ENCODE measurements at places on chromosomes 1 and 21.

GRCh38 chr1:151985768-151986167 lies 7.9 kb downstream of the S100A10 start:
- DNase-seq: no peak

DNA sequence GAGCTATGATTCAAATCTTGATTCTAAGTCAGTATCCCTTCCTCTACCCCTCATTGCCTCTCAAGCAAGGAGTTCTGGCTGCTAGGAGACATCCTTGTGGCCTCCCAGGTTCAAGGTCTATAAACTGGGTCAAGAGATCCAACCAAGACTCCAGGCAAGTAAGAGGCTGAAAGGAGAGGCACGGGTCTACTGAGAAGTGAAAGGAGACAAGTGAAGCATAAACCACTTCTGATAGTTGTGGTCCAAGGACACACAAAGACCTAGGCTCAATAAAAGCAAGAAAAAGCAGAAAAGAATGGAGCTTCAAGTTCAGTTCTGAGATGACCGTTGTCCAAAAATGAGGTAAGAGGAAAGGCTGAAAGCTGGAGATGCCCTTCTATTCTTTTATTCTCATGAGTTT lies 17.8 kb upstream of the PPP2R5A start:
- DNase-seq: no peak

DNA sequence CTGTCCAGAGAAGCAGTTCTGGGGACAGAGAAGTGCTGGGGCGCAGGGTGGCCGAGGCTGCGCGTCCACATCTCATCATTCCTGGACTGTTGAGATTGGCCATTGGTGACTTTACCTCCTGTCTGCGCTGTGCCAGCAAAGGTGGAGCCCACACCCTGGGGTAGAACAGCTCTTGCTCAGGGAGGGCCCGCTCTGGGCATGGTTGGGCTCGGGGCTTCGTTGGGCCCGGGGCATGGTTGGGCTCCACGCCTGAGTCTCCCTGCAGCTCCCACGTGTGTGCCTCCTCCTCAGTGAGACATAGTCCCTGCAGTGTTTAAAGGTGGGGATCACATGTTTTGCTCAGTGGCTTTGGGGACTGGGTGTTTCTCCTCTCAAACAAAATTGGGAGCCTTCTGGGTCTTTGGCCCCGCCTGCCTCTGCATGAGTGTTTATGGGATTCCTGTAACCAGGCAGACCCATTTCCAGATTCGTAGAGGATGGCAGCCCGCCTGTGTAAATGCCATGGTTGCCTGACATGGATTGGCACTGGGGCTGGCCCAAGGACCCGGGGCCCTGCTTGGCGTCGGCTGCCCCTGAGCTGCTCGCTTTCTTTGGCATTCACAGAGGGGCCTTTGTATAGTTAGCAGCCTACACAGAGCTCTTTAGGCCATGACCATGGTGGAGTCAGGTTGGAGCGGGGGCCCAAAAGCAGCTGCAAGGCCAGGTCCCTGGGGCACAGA lies 104.6 kb downstream of the TLR5 start:
- DNase-seq: no peak

DNA sequence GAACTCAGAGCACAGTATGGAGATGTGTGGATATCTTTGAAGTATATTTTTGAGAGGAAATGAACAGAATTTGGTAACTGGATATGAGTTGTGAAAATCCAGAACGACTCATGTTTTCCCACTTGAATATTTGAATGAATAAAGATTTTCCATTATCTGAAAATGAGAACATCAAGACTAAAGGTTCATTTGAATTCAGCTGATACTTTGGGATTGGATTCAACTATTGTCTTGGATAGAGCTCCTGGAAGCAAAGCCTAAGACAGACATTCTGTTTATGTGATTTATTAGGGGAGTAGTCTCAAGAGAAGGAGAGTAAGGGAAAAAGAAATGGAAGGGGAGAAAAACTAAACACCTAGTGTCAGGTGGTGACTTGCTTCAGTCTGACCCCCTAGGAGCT lies 256.0 kb upstream of the LYPLAL1 start:
- no peak for DNase-seq

DNA sequence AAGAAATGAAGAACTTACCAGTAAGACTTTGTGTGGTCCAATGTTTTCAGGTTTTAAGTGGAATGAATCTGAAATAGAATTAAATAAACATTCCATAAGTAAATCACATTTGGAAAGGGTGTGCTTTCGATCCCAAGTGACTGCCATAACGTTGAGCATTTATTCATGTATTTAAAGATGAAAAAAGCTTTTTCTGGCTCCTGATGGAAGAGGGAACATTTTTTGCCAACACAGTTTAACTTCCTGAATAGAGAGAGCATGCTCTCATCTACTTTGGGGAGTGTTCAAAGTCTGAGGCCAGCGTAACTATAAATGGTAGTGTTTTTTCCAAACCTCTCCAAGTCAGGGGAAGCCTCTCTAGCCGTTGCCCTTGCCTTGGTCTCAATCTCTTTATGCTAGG lies 55.8 kb downstream of the GNG12 start:
- DNase-seq: no peak

DNA sequence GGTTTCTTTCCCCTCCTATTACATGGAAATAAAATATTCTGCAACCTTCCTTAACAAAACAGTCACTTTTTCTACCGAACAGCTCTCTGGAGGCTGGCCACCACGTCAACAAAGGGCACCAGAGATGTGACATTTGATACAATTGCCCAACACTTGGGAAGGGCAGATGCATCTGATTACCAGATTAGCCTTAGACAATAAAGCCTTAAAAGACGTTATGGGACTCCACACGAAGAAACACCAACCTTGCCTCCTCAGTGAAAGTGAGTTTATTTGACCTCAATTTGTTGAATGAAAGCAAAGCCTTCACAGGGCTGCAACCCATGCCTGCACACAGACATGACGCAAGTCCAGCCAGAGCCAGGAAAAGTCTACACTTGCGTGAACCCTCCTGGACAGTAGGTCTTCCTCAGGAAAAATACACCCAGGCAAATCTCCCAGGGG lies 136.1 kb downstream of the TGFBR3 start:
- no peak for DNase-seq

DNA sequence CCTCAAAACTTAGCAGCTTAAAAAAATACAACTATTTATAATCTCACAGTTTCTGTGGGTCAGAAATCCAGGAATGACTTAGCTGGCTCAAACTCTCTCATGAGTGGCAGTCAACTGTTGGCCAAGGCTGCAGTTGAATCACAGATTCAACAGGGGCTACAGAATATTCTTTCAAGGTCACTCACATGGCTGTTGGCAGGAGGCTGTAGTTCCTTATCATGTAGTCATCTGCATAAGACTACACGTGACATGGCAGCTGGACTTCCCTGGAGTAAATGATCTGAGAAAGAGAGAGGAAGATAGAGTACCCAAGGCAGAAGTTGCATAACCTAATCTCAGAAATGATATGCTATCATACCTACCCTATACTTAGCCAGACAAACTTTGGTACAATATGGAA lies 75.2 kb upstream of the TSPAN2 start:
- DNase-seq: no peak

- DNase-seq: no peak
Observed at GRCh38 chr1:98949166-98949565, 55.5 kb downstream of the PLPPR5 start.

DNA sequence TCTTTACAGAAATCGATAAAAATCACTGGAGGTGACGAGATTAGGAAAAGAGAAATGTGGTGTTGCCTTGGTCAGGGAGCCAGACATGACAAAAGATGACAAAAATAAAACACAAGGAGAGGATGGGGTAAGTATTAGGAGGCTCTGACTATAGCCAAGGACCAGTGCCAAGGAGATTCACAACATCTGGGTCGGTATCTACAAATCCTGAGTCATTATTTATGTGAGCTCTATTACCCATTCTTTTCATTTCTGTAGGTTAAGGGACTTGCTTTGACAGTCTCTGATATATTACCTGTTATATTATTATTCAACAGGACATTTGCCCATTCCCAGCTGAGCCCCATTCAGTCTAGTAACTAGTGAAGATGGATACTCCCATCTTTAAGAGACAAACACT lies 120.8 kb downstream of the TYW3 start:
- DNase-seq: no peak

DNA sequence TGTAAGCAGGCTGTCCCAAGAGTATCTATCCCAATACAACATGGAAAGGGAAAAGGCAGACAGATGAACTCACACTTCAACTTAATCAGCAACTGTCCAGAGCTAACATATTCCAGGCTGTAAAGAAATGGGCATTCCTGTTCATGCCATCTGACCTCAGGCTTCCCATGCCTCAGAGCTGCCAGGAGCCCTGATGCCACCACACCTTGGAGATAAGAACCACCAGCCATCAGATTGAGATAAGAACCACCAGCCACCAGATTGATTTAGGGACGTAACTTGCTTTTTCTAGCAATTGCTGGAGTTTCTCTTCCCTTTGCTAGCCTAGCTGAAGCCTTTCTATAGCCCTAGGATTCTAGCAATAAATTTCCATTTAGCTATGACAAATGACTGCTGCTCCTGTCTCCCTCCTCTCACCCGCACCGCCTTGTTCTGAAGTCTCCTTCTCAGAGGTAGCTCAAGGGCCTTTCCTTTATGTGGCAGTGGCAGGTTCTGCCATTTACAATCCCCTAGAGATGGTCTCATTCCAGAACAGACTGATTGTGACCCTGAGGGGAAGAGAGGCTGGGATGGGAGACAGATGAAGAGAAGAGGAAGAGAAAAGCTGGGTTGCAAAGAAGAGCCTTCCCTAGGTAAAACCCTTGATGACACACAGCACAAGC lies 88.0 kb upstream of the CTTNBP2NL start:
- DNase-seq: no peak

Measured in AG20443 (cell line).